ENCODE measurements at places on chromosomes 2 and 18.

GRCh38 chr18:49610022-49610445, 48.2 kb downstream of the LIPG start:
- no peak for DNase-seq

- no peak for DNase-seq
Measured at GRCh38 chr18:48751727-48752468, 198.9 kb downstream of the SMAD7 start.

- DNase-seq, result no peak
Measured at GRCh38 chr18:60247103-60247502, 125.5 kb downstream of the MC4R start.

DNA sequence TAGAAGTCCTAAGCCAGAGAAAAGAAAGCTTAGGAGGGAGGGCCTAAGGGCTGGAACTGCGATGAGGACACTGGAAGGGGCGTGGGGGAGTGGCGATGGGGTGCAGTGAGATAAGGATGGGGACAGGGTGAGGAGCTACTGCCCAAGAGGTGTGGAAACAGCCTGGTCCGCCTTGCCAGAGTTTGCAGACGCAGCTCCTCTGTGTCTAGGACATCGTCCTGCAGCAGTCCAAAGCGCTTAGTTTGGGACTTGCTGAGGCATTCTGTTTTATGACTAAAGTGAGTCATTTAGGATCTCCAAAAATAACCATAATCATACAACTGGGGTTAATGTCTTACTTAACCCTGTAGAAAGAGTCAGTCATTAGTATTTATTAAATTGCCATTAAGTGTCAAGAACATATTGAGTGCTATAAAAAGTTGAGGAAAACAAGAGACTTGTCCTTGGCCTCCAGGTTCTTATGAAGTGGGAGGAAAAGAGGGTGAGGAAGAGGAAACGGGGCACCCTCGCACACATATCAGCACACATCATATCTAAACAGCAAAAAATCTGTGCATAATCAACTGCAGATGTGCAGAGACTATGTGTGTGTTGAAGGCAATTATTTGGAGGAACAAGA, 74.8 kb downstream of the CDK15 start:
- DNase-seq, result no peak

DNA sequence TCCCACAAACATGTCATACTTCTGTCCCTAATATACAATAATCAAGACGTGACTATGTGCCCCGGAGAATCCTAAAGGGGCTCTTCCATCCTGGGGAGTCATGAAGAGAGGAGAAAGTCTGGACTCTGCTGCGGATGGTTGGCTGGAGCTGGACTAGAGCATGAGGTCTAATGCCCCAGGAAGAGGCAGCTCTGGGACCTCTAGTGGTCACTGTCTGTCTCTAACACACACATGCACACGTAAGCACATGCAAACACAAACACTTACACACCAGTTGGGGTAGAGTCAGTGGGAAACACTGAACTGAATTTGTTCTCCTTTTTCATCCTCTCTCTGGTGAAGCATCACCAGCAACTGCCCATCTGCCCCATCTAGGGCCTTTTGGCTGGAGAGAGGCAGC, 271.6 kb downstream of the TDRD15 start:
- DNase-seq, result no peak

- no peak for DNase-seq
Measured at GRCh38 chr2:108069515-108070310, 83.4 kb downstream of the SLC5A7 start.

GRCh38 chr18:76913583-76913982, 91.2 kb downstream of the ZNF236 start:
- DNase-seq, result no peak

- DNase-seq, result no peak
Measured at GRCh38 chr2:96953611-96953978, 32.8 kb downstream of the FAM178B start.

DNA sequence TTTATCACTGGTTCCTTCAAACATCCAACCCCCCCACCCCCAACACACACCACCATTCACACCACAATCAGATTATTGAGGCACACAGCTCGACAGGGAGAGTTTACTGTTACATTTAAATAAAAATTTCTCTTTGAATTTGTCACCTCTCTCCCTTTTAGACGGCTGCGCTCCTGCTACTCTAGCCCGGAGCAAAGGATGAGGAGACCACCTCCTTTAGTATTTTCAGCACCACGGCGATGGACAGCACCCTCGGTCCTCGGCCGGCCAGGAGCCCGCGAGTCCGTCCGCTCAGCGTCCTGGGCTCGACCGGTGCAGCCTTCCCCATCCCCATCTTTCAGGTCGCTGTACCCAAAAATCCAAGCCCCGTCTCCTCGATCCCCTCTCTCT, 892 bp downstream of the CELF4 start:
- DNase-seq, result no peak

GRCh38 chr2:70936165-70936978, 672 bp downstream of the ATP6V1B1 start:
- DNase-seq, result no peak

DNA sequence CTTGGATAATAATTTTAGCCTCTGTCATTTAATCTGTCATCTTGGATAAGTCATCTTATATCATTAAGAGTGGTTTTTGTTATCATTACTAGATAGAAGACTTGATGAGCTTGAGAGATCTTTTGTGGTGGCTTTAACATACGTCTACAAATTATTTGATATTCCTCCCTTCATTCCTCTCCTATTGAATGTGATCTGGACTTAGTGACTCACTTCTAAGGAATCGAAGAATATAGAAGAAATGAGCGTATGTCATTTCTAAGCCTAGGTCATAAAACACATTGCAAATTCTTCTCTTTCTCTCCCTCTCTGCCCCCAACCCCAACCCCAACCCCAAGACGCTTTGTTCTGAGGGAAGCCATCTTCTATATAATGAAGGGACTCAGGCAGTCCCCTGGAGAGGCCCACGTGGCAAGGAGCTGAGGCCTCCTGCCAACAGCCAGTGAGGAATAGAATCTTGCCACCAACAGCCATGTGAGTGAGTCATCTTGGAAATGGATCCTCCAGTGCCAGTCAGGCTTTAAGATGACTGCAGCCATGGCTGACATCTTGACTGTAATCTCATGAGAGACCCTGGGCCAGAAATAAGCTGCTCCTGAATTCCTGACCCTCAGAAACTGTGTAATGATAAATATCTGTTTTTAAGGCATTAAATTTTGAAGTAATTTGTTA, 221.6 kb upstream of the SP5 start:
- DNase-seq, result no peak

GRCh38 chr2:96501471-96501874, 3.7 kb downstream of the NEURL3 start:
- DNase-seq, result no peak

DNA sequence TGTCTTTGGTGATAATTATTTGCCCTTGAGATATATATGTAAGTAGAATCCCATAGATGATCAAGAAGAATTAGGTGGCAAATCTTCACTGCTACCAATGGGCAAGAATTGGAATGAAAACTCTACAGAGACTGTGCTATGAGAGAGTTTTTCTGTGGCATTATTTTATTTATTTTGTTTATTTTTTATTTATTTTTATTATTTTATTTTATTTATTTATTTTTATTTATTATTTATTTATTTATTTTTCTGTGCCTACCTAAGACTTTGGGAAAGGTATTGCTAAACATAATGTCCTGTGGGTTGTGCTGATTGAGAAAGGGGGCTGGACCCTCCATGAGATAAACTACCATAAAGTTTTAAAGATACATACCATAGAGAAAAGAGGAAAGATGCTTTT, 16.6 kb upstream of the NR4A2 start:
- DNase-seq, result no peak

DNA sequence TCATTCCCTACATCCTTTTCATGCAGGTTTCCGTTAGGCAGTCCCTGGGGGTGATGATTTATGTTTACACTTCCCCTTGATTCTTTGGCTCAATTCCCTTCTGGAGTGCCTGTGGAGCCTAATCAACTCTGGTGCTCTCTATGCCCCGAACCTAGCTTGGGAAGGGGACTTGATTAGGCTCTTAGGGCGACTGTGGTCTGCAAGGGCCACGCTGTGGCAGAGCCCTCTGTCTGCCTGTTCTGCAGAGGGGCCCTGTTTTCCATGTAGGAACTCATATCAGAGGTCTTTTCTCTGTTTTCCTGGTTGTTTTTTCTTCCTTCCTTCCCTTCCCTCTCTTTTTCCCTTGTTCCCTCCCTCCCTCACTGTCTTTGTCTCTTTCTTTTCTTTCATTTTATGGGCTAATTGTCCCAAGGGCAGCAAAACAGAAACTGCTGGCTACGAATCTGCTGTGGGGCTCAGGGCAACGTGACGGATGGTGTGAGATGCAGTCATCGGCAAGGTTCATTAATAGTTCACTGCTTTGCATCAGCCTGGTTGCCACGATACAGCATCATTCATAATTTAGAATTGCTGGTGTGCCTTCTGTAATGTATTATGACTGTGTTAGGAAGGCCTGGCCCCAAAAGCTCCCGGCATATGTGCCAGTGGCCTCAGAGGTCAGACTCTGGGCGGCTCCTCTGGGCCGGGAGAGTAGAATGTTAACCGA, 134.5 kb downstream of the NAPG start:
- DNase-seq, result no peak

- no peak for DNase-seq
Measured at GRCh38 chr18:395456-396250, 104.8 kb downstream of the COLEC12 start.

GRCh38 chr18:4510711-4511110, 55.6 kb upstream of the DLGAP1 start:
- DNase-seq, result no peak

GRCh38 chr2:167961536-167962048, 285.8 kb downstream of the STK39 start:
- no peak for DNase-seq

- DNase-seq, result no peak
Measured at GRCh38 chr2:45713591-45713990, 62.1 kb downstream of the PRKCE start.

GRCh38 chr2:191244350-191244749, 854 bp upstream of the MYO1B start:
- DNase-seq, result no peak

DNA sequence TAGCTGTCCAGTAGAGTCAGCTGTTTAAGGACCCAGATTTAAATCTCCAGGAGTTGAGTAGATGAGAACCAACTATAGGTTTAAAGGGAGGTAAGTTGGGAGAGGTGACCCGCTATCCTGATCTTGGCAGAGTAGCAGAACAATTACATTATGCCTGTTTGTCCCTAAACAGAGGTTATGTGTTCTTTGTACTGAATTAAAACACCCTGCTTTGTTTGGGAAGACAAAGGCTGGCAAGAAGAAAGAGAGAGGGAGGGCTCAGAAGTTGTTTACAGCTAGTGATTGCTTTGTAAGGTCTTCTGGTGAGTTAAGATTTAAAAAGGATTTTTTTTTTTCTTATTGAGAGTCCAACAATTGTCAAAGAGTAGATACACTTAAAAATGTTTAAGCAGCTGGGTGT, 37.3 kb downstream of the USP14 start:
- DNase-seq, result no peak

GRCh38 chr2:234861841-234862735, 89.7 kb upstream of the SH3BP4 start:
- no peak for DNase-seq

DNA sequence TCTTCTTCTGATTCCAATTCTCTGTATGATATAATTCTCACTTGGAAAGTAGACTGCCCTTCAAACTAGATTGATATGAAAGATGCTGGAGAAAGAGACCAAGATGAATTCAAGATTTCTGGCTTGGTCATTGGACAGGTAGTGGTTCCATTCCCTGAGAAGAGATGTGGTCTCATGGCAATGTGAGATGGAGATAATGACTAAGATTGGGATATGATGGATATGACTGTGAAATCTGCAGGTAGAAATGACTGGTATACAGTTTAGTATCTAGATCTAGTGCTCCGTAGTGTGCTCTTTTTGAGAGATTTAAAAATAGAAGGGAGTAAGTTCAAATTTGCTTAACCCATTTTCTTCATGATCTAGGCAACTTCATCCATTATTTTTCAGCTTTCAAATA, 425.4 kb upstream of the TRIB2 start:
- no peak for DNase-seq

DNA sequence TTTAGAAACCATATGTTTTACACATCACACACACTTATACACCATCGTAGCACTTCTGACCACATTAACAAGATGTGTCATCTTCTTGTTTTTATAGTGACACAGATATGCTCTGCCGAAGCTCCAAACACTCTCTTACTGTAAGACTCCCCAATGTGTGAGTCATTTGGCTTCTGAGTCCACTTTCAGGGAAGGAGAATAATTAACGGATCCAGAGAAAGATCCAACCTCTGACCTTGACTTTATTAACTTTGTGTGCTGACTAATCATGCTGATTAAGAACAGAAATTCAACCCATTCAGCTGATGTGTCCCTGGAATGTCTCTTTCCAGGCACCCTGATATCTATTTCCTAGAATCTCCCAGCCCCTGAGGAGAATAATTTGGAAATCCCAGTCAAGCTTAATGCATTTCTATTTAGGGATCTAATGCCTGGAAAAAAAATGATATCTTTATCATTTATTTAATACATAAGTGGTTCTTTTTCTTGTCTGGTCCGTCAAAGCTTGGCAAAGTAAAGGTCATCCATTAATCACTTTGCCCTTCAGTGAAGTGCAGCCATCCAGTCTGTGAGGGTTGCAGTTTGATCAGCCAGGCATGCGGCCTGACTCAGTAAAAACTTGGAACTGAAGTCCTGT, 615.8 kb upstream of the SYT4 start:
- DNase-seq, result no peak

GRCh38 chr2:72605836-72606442, 219.9 kb downstream of the EXOC6B start:
- no peak for DNase-seq

DNA sequence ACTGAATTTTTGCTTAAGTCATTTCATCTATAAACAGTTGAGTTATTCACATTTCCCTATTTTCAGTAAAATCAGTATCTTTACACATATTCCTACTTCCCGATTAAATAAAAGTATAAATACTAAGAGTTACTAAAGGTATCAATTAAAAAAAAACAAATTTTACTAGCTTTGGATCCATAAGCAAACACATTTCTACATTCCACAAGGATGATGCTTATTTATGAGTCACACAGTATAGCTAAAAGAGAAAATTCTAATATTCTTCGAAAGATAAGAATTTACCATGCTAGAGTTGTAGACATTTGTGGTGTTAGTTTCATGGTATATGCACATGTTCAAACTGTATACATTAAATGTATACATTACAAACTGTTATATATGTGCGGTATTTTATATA, 23.7 kb downstream of the PGAP1 start:
- DNase-seq, result no peak

Measured in activated naive CD4-positive, alpha-beta T cell (primary cell).